ENCODE measurements at places on chromosomes 5 and 9.
A peak's percentile ranks its signal among the peaks of the same experiment; 100 is the strongest.

DNA sequence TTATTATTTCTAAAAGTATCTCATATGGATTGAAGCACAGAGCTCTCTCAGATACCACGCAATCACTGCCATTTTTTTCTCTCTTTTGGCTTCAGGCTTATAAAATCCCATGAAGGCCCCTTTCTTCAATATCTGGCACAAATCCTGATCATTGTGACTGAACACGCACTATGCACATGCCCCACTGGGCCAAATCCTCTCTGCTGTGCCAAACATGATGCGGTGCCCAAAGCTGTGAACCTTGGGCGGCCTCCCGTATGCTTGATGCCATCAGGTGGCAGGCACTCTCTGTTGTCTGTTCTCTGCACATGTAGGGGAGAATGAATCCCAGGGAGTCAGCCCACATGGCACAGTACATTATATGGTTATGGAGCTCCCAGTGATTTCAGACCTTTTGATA is 375.0 kb upstream of the RGMB start:
- no peak for DNase-seq

DNA sequence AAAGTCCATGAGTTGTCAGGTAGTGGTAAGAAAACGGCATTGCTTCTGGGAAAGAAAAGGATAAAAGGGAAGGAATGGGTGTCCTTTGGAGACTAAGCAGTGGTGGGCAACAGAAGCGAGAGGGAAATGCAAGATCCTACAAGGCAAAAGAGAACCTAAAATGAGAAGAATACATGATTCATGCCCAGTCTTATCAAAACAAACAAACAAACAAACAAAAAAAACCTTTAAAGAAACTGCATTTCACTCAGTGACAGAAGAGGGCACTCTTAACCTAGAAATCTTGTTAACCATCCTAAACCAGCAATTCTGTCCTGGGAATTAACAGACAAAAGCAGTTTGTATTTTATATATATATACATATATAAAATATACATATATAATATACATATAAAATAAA is 88.5 kb downstream of the SUSD1 start:
- DNase-seq, result peak; percentile 53

DNA sequence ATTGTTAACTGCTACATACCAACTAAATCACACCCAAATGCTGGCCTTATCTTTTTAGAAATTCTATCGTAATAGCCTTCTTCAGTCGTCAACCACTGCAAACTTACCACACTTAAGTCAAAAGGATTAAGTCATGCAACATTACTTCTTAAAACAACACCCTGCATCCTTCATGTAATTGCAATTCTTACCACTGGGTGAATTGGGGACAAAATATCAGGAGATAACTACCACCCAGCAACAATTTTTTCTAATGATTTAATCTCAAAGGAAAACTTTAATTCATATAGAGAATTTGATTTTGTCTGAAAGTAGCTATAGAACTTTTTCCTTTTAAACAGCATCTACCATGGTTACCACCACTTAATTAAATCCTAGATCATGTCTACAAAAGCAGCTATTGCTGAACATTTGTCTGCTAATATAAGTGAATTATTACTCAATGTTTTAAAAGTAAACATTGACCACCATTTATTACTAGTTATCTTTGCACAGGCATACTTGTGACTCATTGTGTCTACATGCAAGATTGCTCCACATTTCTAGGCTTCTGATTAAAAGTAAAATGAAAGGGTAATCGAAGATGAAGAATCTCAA is 10.5 kb downstream of the MLLT3 start:
- DNase-seq, result no peak

DNA sequence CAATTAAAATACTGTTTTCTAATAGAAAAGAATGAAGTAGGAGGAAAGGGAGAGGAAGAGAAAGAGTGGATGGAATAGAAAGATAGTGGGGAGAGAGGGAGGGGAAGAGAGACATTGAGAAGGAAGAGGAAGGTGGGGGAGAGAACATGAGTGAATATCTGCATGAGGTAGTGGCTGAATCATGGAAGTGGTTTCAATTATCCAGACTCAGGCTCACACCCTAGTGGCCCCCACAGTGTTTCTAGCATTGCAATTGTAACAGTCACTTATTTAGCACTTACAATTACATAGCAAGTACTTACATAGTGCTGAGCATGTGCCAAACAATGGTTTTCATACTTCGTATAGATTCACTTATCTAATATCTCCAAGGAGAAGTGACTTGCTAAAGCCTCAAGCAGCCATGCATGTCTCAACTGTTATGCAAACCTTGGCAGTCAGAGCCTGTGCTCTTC is 72.7 kb downstream of the CAST start:
- DNase-seq, result no peak

DNA sequence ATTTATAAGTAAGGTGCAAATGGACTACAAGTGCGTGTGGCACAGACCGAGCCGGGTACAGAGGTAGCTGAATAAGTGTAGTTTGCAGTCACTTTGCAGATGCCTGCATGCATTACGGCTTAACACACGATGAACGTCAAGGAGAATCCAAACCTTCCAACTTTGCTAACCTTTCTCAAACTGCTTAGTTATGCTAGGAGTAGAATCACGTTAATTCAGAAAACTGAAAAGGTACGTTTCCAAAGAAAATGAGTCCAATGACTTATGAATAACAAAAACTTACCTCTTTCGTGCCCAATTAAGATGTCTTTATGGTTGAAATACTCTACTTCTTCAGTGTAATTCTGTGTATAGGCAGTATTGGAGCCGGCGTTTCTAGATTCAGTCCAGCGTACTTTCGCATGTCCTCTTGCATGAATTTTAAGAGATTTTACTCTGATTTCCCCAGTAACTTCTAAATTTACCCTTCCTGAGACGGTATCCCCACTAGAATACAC is 539 bp downstream of the ARRDC3 start:
- peak; percentile 21 for DNase-seq

GRCh38 chr9:131823701-131824146 is 83.8 kb upstream of the RAPGEF1 start:
- no peak for DNase-seq

GRCh38 chr5:41835645-41836044 is 34.6 kb downstream of the OXCT1 start:
- peak; percentile 67 for DNase-seq

DNA sequence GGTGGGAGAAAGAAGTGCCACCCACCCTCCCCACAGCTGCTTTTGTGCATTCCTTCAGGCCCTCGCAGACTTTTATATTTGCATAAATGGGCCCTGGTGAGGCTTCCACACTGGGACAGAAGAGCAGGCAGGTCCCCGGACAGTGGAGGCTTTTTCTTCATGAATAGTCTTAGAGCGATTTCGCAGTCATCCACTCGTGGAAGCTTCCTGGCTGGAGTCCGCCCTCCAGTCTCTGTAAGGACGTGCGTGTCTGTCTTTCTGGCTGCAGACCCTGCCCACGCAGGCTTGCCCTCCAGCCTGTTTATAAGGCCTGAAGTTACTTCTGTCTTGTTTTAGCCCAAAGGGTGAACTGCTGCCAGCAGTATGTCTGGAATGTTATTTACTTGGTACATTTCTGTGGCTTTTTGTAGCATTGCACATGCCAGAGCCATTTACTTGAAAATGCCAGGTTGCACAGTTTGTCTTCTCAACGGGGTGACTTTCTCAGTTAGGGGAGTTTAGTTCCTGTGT is 195.7 kb downstream of the AOPEP start:
- peak; percentile 50 for DNase-seq

GRCh38 chr9:93280661-93281259 is 96.8 kb downstream of the WNK2 start:
- DNase-seq, result no peak

GRCh38 chr5:127582773-127583370 is 65.4 kb downstream of the PRRC1 start:
- DNase-seq, result no peak

GRCh38 chr9:116030517-116030916 is 123.1 kb upstream of the PAPPA start:
- no peak for DNase-seq

DNA sequence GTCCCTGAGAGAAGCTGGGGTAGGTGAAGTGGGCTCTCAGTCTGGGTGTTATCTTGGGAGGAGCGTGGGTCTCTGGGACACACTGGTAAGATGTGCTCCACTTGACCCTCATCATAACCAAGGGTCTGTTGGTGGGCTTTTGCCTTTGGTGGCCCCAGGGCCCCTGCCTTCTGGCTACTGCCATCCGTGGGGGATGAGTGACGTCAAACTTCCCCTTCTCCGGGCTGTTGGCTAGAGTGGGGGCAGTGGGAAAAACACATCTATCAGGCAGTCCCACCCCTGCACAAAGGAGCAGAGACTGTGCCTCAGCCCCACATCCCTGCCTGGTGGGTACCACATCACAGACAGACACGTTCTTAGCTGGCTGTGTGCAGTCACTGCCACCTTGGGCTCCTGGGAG is 35.1 kb downstream of the GADD45G start:
- DNase-seq, result no peak

- DNase-seq, result no peak
These were observed 29.1 kb downstream of the CEL start for GRCh38 chr9:133090752-133091385.

DNA sequence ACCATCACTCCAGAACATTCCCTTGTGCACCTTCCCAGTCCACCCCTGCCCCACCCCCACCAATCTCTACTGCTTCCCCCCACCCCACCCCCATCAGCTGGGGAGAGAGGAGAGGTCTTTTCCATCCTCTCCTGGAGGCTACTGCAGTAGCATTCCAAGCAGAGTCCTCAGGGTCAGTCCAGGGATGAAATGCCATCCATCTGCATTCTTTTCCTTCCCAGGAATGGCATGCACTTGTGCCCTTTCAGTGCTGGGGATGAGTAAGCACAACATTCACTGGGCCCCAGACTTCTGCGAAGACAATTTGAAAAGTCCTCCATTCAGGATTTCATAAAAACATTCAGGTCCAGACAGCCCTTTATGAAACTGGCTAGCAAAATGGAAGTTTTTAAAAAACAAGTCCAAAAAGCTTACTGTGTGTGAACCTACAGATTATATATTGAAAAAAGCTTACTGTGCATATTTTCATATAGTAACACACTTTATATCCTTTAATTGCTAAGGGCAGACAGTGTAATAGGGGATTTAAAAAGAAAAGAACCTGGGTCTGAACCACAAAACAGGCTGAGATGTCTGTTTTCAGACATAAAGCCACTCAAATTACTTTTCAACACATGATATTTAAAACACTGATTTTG is 50.0 kb upstream of the GOLPH3 start:
- DNase-seq, result no peak

DNA sequence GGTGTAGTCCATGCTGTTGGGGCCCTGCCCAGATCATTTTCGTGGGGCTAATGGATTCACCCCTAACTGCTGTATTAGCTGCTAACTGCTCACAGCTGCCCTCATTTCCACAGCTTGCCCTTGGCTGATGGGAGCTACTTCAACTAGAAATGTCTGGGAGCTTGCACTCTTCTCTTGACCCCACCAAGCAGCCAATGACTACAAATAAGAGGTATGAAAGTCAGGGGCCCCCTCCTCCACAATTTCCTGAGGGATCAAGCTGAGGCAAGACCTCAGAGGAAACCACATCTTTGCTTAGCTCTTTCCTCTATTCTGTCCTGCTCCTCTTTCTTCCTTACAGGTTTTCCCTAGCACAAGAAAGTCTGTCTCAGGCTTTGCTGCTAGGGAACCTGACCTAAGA is 397.5 kb downstream of the MLLT3 start:
- no peak for DNase-seq

GRCh38 chr5:157740229-157740610 is 3.3 kb upstream of the LSM11 start:
- no peak for DNase-seq

DNA sequence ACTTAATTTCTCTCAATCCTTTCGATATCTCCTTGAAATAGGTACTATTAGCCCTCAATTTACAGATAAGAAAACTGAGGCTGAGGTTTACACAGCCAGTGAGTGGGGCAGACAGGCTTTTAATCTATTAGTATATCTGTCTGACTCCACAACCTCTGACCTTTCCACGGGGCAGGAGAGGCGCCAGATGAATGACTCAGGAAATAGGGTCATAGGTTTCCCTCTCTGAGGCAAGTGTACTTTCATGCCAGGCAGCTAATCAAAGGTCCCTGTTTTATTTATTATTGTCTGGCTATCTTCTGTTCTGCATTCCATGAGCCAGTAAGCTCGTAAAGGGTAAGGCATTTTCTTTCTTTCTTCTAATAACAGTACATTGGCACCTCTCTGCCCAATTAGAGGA is 79.6 kb upstream of the KLF4 start:
- DNase-seq, result no peak

GRCh38 chr5:164253764-164254163 is 748.3 kb downstream of the MAT2B start:
- DNase-seq, result no peak

GRCh38 chr5:40578501-40579451 is 100.9 kb upstream of the PTGER4 start:
- no peak for DNase-seq

- DNase-seq, result peak; percentile 22
These were observed 125.4 kb upstream of the ADAMTS16 start for GRCh38 chr5:5014586-5015235.

- DNase-seq, result no peak
These were observed 1007.1 kb upstream of the WWC1 start for GRCh38 chr5:167284222-167284890.

DNA sequence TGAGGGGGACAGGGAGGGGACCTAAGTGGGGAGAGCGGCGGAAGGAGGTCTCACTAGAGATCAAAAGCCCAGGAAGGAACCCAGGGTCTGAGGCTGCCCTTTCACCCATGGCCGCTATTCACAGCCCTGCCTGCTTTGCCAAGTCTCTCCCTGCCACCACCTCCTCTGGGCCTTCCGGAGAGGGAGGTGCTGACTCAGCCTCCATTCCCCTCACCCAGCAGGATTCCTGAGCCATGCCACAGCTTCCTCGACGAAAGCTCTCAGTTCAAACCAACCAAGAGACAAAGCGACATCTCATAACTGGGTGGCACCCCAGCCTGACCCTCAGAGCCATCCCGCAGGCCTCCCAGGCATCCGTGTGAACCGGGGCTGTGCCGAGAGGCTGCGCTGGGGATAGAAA is 36.7 kb downstream of the PAX5 start:
- no peak for DNase-seq

DNA sequence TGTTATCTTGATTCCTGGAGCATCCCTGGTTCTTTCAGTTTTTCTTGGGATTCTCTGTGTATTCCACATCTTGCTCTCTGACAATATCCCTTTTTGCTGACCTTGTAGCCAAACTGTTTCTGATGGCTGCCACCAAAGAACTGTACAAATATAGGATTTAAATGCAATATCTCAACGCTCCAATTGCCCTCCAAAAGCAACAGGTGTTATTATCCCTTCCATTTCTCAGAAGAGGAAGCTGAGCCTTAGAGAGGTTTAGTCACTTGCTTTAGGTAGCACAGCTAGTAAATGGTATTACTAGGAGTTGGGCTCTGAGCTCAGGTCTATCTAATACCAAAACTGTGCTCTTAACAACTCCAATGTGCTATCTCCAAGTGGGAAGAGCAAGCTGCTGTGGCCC is 24.2 kb upstream of the HAND1 start:
- no peak for DNase-seq

Data from cerebellum (tissue), 4 donors.